ENCODE measurements at places on chromosomes 13 and 19.

GRCh38 chr13:110774051-110774450 is 60.6 kb downstream of the ING1 start:
- no peak for DNase-seq

- no peak for DNase-seq
Measured at GRCh38 chr13:52980695-52981094, 47.9 kb upstream of the OLFM4 start.

- no peak for DNase-seq
Measured at GRCh38 chr13:30789166-30789862, 54.0 kb downstream of the ALOX5AP start.

DNA sequence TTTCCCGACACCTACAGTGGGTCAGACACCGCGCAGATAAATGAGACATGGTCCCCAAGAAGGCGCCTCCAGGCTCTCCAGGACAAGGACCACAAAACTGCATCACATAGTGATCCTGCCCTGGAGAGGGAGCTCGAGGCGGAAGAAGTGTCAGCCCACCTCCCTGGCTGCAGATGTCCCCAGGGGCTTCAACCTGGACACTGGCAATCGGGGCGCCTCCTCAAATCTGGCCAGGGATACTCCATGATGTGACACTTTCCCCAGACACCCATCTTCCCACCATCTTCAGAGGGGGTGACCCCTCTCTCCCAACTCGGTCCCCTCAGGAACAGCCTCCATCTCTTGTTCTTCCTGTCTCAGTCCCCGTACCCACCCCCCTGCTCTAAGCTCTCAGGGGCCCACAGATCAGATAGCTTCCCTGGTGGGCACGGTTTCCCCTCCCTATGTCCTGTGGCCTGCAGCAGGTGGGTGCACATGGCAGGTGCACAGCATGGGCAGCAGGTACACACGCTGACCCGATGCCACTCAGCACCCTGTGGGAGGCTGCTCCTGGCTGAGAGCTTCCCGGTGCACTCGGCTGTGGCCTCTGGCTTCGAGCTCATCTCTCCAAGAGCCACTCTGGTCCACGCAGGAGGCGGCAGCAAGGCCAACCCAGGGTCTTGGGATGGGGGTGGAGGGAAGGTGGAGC is 61.2 kb downstream of the PEPD start:
- DNase-seq, result no peak

DNA sequence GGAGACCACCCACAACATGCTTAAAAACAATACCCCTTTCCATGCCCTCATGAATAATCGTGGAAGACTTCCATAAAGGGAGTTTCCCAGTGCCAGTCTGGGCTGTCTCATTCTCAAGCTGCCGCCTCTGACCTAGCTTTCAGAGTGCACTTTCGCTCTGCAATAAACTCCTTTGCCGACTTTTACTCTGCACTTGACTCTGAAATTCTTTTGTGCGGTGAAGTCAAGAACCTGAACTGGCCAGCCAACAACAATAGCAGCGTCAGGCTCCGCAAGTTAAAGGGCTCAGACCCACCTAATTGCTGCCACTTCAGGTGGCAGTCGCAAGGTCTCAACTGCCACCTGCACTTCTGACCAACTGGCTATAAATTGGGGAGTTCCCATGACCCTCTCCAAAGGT is 10.3 kb upstream of the LEUTX start:
- no peak for DNase-seq

DNA sequence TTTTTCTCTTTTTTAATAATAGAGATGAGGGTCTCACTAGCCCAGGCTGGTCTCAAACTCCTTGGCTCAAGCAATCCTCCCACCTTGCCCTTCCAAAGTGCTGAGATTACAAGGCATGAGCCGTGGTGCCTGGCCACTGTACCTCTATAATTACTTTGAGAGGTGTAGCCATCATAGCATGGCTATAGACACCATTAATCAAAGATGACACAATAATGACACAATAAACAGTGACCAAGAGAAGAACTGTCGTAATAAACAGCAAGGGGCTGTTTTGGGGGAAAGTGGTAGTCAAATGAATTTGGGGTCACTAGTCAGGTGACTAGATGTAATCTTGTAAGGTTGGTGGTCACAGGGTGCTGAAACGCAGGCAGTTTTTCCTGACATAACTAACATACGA is 30.4 kb downstream of the KLF5 start:
- DNase-seq, result no peak

GRCh38 chr13:46062185-46062584 is 9.6 kb upstream of the ZC3H13 start:
- no peak for DNase-seq

GRCh38 chr19:41619018-41619556 is 7.8 kb downstream of the CEACAM4 start:
- no peak for DNase-seq

DNA sequence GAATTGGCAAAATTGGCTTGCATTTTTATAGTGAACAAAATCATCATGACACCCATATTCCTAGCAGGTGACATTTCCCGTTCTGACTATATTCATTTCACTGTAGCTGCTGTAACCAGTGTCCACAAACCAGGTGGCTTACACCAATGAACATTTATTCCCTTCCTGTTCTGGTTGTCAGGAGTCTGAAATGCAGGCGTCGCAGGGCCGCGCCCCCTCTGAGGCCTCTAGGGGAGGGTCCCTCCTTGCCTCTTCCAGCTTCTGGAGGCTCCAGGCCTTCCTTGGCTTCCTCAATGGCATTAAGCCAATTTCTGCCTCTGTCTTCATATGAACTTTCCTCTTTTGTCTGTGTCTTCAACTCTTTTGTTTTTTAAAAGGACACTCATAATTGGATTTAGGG is 6.5 kb upstream of the RLN3 start:
- DNase-seq, result no peak

GRCh38 chr13:111062305-111062704 is 52.8 kb upstream of the ARHGEF7 start:
- DNase-seq, result no peak

DNA sequence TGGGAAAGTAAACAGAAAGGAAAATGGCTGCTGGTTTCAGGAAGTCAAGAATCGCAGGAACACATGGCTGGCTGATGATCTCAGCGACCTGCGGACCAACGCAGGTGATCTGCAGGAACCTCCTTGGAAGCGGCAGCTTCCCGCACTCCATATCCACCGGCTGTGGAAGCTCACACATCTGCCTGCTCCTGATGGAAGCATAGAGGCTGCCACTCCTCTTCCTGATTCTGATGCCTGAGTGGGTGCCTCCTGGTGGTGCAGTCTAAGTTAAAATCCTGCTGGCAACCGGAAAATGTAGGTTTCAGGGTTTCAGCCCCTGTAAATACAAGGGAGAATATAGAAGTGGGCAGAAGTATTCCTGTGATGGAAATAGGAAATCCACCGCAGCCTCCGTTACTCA is 75.5 kb downstream of the TNFSF13B start:
- no peak for DNase-seq

GRCh38 chr13:46484561-46484960 is 68.4 kb upstream of the LRCH1 start:
- DNase-seq, result no peak

- no peak for DNase-seq
Measured at GRCh38 chr13:94550062-94550738, 45.8 kb downstream of the TGDS start.

- DNase-seq, result no peak
Measured at GRCh38 chr13:101520672-101521071, 68.2 kb downstream of the ITGBL1 start.

DNA sequence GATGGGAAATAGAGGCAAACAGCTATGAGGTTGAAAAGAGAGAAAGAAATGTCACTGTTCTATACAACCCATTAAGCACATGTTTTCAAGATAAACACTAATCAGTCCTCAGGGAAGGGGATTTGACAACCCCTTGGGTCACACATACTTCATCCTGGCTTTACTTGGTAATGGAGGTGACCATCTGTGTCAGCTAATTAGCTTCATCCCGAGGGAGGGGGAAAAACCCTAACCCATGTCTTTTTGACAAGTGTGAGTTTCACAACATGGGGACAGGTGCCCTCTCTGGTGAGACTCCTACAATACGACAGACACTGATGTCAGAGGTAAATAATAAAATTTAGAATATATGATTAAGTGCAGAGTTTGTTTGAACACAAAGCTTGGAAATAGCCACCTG is 43.1 kb downstream of the ZNF611 start:
- DNase-seq, result no peak

DNA sequence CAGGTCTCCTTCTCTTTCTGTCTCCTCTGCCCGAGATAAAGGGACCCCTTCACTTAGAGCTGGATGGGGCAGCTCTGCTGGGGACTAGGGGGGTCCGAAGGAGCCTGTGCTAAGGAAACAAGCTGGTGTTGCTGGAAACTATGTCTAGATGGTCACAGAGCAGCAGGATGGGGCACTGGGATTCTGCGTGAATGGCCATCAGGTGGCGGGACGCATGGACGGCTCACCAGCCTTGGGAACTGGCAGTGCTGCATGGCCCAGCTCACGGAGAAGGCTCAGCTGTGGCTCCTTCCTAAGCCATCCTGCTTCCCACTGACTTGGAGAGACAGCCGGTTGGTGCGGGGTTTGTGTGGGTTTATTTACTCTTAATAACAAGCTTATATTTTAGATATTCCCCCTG is 411.8 kb downstream of the ZNF536 start:
- no peak for DNase-seq

DNA sequence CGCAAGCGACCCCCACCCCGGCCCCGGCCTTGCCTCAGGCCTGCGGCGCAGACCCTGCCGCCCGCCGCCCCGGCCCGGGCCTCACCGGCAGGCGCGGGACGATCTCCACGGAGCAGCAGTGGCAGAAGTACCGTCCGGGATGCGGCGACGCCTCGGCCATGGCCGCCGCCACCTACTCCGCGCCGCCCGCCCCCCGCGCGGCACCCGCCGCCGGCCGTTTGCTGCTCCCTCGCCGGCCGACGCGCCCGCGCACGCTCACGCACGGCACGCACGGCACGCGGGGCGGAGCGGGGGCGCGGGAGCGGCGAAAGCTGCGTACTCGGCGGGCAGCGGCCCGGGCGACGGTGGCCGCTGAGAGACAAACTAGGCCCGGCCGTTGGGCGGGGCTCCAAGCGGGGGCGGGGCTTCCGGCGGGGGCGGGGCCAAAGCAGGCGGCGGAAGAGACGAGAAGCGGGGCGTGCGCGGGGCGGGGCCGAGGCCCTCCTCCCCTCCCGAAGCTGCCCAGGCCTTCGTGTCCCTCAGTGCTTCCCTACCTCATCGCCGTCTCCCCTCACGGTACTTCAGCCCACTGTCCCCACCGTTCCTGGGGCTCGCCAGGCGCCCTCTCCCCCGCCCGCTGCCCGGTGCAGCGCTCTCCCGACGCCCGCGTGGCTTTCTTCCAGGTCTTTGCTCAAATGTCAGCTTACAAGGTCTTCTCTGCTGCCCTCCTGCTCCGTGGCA is at the start of gene RNF126:
RNF126 (minus strand) TSS at position 253 of the 720 bp plus-strand sequence; CDS start at position 160, 93 bp downstream.
- DNase-seq, result peak; percentile 96

- no peak for DNase-seq
Measured at GRCh38 chr19:56350416-56351045, 35.9 kb upstream of the ZSCAN5A start.

- DNase-seq, result no peak
Measured at GRCh38 chr19:52140032-52140710, 433 bp upstream of the ZNF616 start.

DNA sequence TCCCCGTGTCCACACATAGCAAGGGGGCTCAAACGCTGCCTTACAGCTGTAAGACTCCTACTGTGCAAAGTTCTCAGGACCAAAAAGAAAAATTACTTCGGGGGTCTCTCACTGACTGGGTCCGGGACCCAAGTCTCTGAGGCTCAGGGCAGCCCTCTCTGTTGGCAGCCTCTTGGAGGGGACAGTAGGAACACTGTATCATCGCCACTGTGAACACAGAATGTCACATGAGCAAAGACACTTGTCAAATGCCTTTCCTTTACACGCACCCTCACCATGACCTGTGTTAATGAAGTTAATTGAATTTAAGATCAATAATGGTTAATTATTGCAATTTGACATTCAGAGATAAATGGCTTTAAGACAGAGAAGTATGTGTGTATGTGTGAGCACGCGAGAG is 49.6 kb downstream of the TSHZ3 start:
- DNase-seq, result peak; percentile 14

DNA sequence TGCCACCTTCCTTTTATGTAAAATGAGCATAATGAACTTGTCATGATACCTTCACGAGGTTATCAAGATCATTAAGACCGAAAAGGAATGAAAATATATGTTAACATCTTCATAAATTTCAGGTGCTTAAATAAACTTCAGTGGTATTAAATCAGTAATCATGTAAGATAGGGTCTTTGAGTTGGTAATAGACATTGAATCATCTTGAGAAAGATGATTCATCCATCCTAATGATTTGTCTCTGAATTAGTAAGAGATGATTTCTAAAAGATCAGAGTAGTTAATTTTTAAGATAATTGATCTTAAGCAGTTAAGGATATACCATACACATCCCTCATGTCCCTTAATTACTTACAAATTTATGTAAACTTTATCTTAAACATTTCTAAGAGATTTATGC is 52.0 kb downstream of the COG3 start:
- DNase-seq, result no peak

GRCh38 chr19:14611051-14611450 is 28.2 kb downstream of the CLEC17A start:
- no peak for DNase-seq

GRCh38 chr13:47723898-47724297 is 277.2 kb downstream of the SUCLA2 start:
- DNase-seq, result no peak

DNA sequence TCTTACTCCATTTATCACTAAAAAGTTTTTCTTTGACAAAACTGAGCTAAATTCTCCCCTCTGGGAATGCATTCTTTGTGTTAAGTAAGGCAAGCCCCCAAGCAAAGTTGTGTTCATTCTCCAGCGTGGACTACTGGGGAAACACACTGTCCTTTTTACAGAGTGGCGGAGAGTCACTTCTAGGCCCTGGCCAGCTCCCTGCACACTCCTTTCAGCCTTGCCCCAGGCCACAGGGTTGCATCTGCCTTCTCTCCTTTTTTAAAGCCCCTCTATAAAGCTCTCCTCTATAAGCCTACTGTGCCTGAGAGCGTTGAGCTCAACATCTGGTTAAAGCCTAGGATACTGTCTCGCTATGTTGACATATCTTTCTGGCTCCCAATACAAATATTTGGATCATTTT is 803.4 kb downstream of the PCDH17 start:
- no peak for DNase-seq

DNA sequence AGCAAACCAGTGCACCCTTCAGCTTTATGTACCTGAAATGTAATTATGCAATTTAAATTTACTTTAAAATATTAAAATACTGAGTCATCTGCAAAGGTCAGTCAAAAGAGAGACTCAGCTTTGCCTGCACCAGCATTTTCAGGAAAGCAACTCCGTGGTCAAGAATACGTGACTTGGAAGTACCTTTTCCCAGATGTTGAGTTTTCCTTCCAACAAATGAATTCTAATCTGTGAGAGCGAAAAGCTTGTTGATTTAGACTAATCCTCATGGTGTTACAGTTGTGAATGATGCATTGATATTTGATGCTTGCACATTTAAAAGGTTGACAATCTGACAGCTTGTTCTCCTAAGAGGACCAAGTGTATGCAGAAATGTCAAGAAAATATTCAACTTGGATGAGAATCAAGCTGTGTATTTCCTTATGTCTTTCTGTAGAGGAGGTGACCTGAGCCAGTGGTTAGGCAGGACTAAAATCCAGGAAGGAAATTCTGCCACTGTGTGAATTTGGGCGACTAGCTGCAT is 270.4 kb downstream of the ABCC4 start:
- no peak for DNase-seq
